ENCODE measurements at places on chromosomes 4 and X.

GRCh38 chrX:8728932-8729535 lies 2.9 kb downstream of the ANOS1 start:
- DNase-seq, result no peak

- no peak for DNase-seq
Observed at GRCh38 chr4:177322881-177323280, 13.2 kb downstream of the NEIL3 start.

- DNase-seq, result no peak
Observed at GRCh38 chrX:151922692-151923091, 10.0 kb downstream of the MAGEA4 start.

DNA sequence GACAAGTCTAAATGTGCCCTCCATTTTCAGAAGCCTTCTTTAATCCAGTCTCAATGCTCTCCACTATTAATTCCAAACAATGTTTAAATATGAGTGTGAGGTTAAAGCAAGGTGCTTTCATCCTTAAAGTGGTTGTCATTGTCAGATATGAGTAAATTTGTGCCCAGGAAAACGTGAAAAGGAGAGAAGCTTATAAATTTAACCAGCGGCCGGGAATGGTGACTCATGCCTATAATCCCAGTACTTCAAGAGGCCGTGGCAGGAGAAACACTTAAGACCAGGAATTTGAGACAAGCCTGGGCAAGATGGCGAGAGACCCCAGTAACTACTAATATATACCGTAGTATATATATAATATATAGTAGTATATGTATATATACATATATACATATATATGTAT lies 270.0 kb downstream of the ARHGAP24 start:
- no peak for DNase-seq

GRCh38 chr4:113404167-113404571 lies 354.7 kb downstream of the ANK2 start:
- DNase-seq, result no peak

DNA sequence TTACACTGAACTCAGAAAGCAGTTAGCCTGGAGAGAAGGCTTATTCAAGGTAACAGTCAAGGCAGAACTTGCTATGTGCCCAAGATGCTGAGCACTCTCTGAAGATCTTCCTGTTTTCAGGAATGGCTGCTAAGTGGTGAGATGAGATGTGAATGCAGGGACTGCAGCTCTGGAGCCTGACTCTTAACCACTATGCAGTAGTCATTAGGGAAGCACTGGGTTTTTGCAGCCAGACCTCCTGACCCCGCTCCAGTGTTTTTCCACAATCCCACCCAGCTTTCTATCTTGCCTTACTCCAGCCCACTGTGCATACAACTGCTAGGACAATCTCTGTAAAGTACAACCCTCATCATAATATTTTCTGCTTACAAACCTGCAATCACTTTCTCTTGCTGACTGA lies 95.2 kb upstream of the LNX1 start:
- DNase-seq, result no peak

GRCh38 chr4:53688186-53688790 lies 97.0 kb upstream of the LNX1 start:
- DNase-seq, result no peak

All from stimulated activated CD4-positive, alpha-beta T cell treated with anti-CD3 and anti-CD28 coated beads, Interleukin-15, amount 100 ng/mL, for 1 hour (primary cell).